ENCODE measurements at places on chromosomes 12 and 14. TPM values are rescaled to one million over a fixed set of nuclear protein-coding genes. Genes with fewer than 3 reads are reported as not detected.

SLC5A8 gene
- not detected for total RNA-seq

LUM gene
- not detected for total RNA-seq

MMP17 gene
- 14.0 TPM for total RNA-seq

HCFC2 gene
- total RNA-seq: 8.3 TPM

MLH3 gene
- total RNA-seq: 12.6 TPM

AKT1 gene
- total RNA-seq: 129 TPM

NTF3 gene
- 0.13 TPM for total RNA-seq

CCDC175 gene
- not detected for total RNA-seq

PARP2 gene
- 15.0 TPM for total RNA-seq

KLHL33 gene
- 0.34 TPM for total RNA-seq

OR6C4 gene
- total RNA-seq: not detected

CLEC6A gene
- not detected for total RNA-seq

KLRG1 gene
- total RNA-seq: 1.1 TPM
